ENCODE measurements at places on chromosomes 7 and 10.

DNA sequence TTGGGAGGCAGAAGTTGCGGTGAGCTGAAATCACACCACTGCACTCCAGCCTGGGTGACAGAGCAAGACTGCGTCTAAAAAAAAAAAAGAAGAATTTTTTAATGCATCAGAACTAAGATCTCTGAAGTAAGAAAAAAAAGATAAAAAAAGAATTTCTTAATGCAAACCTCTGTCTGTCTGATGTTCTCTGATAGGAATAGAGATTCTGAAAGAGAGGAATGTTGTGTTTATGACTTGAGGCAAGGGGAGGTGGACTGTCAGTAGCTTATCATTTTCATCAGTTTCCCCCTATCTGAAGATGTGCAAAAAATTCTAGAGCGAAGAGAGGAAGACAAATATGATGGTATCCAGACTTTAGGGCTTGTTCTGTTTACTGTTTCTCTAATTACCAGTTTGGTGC is 121.5 kb downstream of the SEC23IP start:
- DNase-seq: no peak

DNA sequence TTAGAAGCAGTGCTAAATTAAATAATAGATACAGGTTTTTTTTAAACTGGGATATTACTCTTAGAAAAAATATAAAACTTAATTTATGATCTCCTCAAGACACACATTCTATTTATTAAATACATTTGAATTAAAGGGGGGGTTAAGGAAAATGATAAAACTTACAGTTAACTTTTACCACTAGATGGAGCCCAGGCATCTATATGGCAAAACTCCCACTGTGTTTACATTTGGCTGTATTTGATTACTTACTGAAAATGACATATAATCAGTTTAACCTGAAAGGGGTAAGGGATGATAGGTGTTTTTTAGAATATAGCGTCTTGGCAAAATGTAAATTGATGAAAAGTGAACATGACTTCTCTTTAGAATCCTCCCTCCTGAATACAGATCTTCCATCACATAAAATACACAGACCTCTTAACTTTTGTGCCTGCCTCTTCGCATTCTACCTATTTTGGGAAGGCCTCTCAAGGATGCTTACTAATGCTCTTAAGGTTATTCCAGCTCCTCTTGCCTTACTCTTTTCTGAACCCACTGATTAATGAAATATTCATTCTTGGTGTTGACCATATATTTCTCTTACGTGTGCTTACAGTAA is 235.7 kb downstream of the AGMO start:
- peak; percentile 32 for DNase-seq

GRCh38 chr7:41114131-41114530 is 588.8 kb downstream of the INHBA start:
- no peak for DNase-seq

- no peak for DNase-seq
These were observed 415.3 kb upstream of the PRKCQ start for GRCh38 chr10:6995341-6995740.
